RWPE2 (cell line): ENCODE measurements at places on chromosomes 12 and 14.

DNA sequence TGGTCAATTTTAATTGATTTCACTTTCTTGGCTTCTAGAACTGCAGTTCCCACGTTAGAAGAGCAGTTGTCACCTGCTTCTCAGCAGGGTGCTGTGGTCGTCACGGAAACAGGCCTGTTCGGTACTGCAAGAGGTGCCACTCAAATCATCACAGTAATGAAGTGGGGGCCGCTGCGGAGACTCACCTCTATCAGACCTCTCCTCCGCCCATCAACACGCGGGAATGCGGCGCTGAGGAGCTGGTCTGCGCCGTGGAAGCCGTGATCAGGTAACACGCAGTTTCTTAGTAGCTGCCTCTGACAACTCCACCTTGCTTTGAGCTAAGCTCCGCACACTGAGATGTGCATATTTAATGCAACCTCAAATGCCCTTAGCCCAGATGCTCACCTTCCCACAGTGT lies 107.2 kb downstream of the UNC79 start:
- H3K27ac ChIP-seq = no peak overlapping the region
- H3K4me1 ChIP-seq = peaks cover 7% of the 10 kb centered on the region
- no peak overlapping the region for H3K4me3 ChIP-seq
- no peaks in the 10 kb centered on the region for H3K27me3 ChIP-seq
- H3K36me3 ChIP-seq = no peaks in the 10 kb centered on the region

GRCh38 chr12:104079024-104079423 lies 14.7 kb downstream of the HCFC2 start:
- H3K4me1 ChIP-seq = peaks cover 3% of the 10 kb centered on the region
- H3K27me3 ChIP-seq = no peaks in the 10 kb centered on the region
- H3K4me3 ChIP-seq = no peak overlapping the region

DNA sequence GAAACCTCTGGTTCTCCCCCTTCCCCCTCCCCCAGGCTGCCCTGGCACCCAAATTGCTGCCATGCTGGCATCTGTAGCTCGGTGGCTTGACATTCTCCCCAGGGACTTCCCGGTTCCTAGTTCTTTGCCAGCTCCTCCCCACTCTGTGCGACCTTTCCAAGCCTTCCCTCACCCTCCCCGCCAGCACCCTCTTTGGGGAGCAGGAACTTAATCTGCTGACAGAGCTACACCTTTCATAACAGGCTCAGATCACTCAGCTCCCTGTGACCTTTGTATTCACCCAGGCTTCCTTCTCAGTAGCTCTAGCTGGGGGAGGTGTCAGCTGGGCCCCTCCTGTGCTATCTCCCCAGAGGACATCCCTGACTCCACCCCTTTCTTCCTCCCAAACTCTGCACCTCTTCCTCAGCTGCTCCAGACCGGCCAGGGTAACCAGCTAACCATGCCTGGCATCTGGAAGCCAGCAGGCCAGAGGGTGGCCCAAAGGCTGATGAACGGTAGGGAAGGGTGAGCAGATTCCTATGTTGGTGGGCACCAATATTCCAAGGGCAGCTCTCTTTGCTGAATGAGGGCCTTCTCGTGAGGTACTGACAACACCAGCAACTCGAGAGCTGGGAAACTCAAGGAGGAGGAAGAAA lies 1.8 kb upstream of the COX14 start:
- H3K36me3 ChIP-seq = no peaks in the 10 kb centered on the region
- no peak overlapping the region for H3K4me3 ChIP-seq
- DNase-seq = no peak
- peak overlapping the region; percentile 47 for H3K27ac ChIP-seq
- H3K27me3 ChIP-seq = no peaks in the 10 kb centered on the region

DNA sequence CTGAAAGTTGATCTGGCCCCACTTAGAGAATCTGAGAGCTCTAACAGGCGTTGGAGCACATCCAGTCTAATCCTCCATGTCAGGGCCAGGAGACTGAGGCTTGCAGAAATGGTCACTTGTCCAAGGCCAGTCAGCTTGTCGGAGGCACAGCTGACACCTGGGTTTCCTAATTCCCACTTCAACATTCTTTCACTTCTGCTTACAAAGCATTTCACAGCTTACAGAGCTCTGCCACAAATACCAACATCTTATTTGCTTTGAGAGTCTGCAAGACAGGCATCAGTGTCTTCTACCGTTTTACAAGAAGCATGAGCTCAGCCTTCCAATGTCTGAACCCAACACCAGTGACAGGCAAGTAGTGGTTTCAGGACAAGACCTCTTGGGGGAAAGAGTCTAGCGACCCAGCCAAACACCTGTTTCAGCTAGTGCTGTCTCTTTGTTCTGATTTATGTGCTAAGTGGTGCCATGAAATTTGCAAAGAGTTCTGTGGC lies 31.8 kb downstream of the ISCA2 start:
- H3K4me3 ChIP-seq = no peak overlapping the region
- H3K27ac ChIP-seq = no peak overlapping the region
- DNase-seq = no peak
- no peaks in the 10 kb centered on the region for H3K27me3 ChIP-seq

GRCh38 chr14:76920331-76921087 lies 94.3 kb downstream of the LRRC74A start:
- peaks cover 30% of the 10 kb centered on the region for H3K4me1 ChIP-seq
- peak overlapping the region; percentile 99 for H3K27ac ChIP-seq
- H3K4me3 ChIP-seq = no peak overlapping the region

- H3K27ac ChIP-seq = no peak overlapping the region
- no peak for DNase-seq
Measured at GRCh38 chr12:107503129-107503855, 182.3 kb upstream of the PWP1 start.

- no peak overlapping the region for H3K4me3 ChIP-seq
- H3K4me1 ChIP-seq = peaks cover 13% of the 10 kb centered on the region
- H3K36me3 ChIP-seq = 0 out of 2 replicates have a peak, but pooled peaks cover 3% of the 10 kb centered on the region
- H3K27me3 ChIP-seq = no peaks in the 10 kb centered on the region
- no peak for DNase-seq
Measured at GRCh38 chr12:121232977-121233627, 23.2 kb downstream of the P2RX4 start.

GRCh38 chr12:16920451-16920850 lies 314.5 kb upstream of the LMO3 start:
- DNase-seq = no peak
- H3K4me3 ChIP-seq = no peak overlapping the region
- H3K36me3 ChIP-seq = no peaks in the 10 kb centered on the region
- H3K4me1 ChIP-seq = no peaks in the 10 kb centered on the region

DNA sequence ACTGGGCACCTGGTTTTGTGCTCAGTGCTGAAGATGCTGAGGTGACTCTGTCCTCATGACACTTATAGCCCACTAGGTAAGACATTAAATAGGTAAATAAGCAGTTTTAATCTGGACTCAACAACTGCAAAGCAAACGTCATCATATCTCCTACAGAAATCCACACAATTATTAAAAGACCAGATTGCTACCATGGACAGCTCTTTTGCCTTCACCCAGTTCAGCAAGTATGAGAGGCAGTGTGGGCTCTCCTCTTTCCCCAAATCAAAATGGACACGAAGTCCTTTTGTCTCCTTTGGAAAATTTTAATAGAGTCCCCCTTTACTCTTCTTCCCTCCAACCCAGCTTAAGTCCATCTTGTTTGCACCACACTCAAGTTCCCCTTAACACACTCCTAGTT lies 171.1 kb downstream of the RPAP3 start:
- no peaks in the 10 kb centered on the region for H3K27me3 ChIP-seq
- H3K27ac ChIP-seq = no peak overlapping the region
- no peaks in the 10 kb centered on the region for H3K36me3 ChIP-seq
- H3K4me3 ChIP-seq = no peak overlapping the region

DNA sequence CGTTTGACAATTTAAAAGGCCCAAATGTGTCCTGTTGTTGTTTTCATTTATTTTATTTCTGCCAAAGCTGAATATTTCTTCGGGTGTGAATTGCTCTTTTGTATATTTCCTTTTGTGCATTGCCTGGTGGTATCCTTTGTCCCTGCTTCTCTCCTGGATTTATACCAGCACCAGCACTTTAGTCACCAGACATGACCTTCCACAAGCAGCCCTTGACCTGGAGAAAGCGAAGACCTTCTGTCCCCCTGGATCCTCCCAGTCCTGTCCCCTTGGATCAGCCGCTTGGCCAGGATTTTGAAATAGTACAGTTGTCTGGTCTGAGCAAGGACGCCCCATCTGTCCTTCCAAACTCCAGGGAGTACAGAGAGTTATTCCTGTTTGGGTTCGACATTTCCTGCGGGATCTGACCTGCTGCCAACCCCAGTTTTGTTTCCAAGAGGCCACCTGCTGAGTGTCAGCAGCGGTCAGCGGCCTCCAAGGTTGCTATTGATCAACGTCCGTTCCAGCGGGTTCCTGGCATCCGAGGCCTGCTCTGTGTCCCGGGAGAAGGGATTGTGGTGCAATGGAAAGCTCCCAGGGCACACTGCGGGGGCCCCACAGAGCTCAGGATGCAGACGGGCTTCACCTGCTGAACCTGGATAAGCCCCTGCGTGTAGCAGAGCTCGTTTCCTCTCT lies 45.1 kb upstream of the CHGA start:
- H3K4me1 ChIP-seq = no peaks in the 10 kb centered on the region
- no peak for DNase-seq
- peaks cover 9% of the 10 kb centered on the region for H3K27me3 ChIP-seq
- no peaks in the 10 kb centered on the region for H3K36me3 ChIP-seq

DNA sequence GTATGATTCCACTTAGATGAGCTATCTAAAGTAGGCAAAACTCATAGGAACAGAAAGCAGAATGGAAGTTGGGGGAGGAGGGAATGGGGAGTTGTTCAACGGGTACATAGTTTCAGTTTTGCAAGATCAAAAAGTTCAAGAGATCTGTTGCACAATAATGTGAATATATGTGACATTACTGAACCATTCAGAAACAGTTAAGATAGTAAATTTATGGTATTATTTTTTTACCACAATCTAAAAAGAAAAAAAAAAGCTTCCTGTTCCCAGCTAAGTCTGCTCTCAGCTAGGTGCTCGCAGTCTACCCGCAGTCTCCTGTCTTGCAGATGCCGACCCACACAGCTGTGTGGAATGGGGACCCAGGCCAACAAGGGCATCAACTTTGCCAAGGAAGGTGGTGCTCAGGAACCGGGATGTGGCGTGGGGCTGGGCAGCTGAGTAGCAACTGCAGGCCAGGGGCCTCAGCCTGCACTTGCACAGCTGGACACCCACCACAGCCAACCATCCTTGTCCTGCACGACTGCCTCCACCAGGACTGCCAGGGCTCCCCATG lies 15.3 kb upstream of the ANO6 start:
- no peak overlapping the region for H3K4me3 ChIP-seq
- H3K27me3 ChIP-seq = no peaks in the 10 kb centered on the region
- H3K27ac ChIP-seq = no peak overlapping the region
- no peak for DNase-seq
- H3K36me3 ChIP-seq = no peaks in the 10 kb centered on the region

- H3K36me3 ChIP-seq = no peaks in the 10 kb centered on the region
- DNase-seq = no peak
- no peaks in the 10 kb centered on the region for H3K4me1 ChIP-seq
Measured at GRCh38 chr14:59629444-59630287, 53.1 kb upstream of the CCDC175 start.

- H3K4me3 ChIP-seq = no peak overlapping the region
- peak overlapping the region; percentile 95 for H3K27ac ChIP-seq
- H3K36me3 ChIP-seq = no peaks in the 10 kb centered on the region; the same call in 1 of the 2 replicates
- peaks cover 69% of the 10 kb centered on the region for H3K4me1 ChIP-seq
- no peak for DNase-seq
Measured at GRCh38 chr14:60758885-60759284, 24.3 kb downstream of the MNAT1 start.

DNA sequence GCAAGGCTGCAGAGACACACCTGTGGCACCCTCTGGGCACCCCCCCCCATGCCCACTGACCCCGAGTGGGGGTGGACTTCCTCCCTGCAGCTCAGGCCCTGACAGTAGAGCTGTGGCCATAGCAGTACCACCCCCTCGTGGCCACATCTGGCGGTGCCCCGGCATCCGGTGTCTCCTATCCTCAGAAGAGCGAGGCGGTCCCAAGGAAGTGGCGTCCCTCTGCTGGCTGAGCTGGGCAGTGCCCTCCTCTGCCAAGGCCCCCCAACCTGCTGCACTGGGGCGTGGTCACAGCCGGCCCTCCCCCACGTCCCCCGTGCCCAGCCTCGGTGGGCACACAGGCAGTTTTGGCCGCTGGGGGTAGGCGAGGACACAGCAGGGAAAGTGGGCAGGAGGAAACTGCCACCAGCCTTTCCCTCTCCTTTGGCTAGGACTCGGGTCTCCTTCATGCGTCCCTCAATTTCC lies 6.0 kb upstream of the SLC6A12 start:
- no peak overlapping the region for H3K27ac ChIP-seq
- no peaks in the 10 kb centered on the region for H3K36me3 ChIP-seq

GRCh38 chr12:47111392-47111778 lies 31.6 kb upstream of the AMIGO2 start:
- DNase-seq = no peak
- H3K27ac ChIP-seq = no peak overlapping the region
- H3K36me3 ChIP-seq = 0 out of 2 replicates have a peak, but pooled peaks cover 4% of the 10 kb centered on the region
- no peaks in the 10 kb centered on the region for H3K27me3 ChIP-seq
- H3K4me3 ChIP-seq = no peak overlapping the region
- H3K4me1 ChIP-seq = no peaks in the 10 kb centered on the region

DNA sequence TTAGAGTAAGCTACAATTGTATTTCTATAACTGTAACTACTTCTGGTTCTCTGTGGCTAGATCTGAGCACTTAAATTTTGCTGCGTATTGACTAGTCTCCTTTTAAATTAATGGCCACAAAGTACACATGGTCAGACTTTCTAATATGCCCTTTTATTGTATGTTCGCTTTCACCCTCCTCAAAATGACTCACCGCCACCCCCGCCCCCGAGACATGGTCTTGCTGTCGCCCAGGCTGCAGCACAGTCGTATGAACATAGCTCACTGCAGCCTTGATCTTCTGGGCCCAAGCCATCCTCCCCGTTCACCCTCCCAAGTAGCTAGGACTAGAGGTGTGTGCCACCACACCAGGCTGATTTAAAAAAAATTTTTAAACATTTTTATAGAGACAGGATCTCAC lies 11.8 kb downstream of the MTERF2 start:
- H3K27ac ChIP-seq = no peak overlapping the region
- DNase-seq = no peak
- no peaks in the 10 kb centered on the region for H3K4me1 ChIP-seq
- H3K27me3 ChIP-seq = no peaks in the 10 kb centered on the region

DNA sequence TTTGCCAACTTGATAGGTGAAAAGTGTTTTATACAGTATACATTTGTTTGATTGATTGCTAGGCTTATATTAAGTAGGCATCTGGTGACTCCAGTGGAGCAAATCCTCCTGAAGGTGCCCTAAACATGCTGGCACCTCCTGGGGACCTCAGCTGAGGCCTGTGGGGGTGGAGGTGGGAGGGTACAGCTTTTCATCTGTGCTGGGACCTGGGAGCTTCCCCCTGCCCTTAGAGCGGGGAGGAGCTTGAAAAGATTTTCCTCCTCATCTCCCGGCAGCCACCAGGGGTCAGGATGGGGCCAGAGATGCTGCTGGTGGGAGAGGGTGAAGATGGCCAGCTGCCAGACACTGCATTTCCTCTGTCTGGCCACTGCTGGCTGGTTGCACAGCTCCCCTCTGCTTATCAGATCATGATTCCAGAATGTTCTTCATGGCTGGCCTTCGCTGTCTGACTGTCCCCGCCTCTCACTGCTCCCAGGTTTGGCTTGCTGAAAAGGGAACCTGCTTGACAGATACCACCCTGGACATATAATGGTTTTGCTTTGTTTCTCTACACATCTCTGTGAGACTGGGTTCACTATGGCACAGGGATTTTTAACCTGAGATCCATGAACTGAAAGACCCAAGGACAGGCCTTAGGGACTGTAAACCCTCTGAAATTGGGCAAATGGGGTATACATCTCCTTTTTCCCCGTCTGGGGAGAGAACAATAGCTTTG lies 10.5 kb upstream of the JPH4 start:
- no peak overlapping the region for H3K27ac ChIP-seq
- H3K4me3 ChIP-seq = no peak overlapping the region
- H3K27me3 ChIP-seq = no peaks in the 10 kb centered on the region
- H3K36me3 ChIP-seq = no peaks in the 10 kb centered on the region
